MCF 10A (cell line): ENCODE measurements at places on chromosomes 13 and 19. TPM values are rescaled to one million over a fixed set of nuclear protein-coding genes. Genes with fewer than 3 reads are reported as not detected.
A peak's percentile ranks its signal among the peaks of the same experiment; 100 is the strongest.

GRCh38 chr19:11225172-11225571 lies 14.2 kb upstream of the ANGPTL8 start:
- no peak for DNase-seq

DNA sequence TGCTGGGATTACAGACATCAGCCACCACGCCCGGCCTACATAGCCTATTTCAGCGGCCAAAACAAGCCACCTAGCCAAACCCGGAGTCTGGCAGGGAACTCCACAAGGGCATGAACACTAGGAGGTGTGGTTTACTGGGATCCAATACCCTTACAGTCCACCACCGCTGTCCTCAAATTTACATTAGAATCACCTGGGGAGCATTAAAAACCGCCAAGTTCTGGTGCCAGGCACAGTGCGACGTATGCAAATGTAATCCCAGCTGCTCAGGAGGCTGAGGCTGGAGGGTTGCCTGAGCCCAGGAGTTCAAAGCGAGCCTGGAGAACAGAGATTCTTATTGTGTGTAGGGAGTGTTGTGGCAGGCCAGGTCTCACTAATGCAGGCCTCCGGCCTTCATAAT lies 4.2 kb upstream of the AP1M1 start:
- no peak for DNase-seq

DNA sequence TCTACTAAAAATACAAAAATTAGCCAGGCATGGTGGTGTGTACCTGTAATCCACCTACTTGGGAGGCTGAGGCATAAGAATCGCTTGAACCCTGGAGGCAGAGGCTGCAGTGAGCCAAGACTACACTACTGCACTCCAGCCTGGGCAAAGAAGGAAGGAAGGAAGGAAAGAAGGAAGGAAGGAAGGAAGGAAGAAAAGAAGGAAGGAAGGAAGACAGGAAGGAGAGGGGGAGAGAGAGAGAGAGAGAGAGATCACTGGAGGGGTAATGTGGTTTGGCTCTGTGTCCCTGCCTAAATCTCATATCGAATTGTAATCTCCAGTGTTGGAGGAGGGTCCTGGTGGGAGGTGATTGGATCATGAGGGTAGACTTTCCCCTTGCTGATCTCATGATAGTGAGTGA lies 165.5 kb downstream of the KCTD15 start:
- DNase-seq: no peak

DNA sequence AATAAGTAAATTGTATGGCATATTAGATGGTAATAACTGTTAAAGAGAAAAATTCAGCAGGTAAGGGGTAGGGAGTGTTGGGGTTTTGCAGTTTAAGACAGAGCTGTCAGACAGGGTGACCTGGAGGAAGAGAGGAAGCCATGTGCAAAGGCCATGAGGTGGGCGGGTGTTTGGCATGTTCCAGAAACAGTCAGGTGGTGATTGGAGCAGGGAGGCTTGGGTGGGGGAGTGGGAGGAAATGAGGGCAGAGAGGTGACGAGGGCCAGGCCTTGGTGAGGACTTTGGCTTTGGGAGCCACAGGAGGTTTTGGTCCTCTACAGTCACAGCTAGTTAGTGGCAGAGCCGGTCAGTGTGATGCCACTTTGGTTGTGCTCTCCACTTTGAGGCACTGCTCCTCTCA lies 20.1 kb downstream of the RYR1 start:
- no peak for DNase-seq

DNA sequence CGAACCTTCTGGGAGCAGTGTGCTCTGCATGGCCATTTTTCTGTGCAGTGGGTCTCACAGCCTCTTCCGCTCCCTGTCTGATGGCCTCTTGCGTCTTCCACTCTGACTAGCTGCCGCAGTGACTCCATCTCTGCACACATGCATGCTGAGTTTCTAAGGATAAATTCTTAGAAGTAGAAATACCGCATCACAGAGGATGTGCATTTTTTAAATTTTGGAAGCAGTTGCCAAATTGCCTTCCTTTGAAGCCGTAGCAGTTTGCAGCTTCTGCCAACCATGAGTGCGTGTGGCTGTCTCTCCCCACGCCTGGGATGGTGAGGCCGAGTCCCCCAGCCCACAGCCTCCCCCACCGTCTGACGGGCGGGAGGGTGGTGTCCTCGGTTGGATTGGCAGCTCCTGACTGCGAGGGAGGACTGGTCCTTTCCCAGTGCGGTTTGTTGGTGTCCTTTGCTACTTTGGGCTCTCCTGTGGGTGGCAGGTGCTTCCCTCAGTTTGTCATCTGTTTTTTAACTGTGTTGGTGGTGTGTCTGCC lies 9.8 kb downstream of the FZR1 start:
- no peak for DNase-seq

GRCh38 chr13:50842251-50842989 lies 1.1 kb downstream of the DLEU7 start:
- DNase-seq: no peak

RASGRP4 gene
- not detected in 2 replicates for total RNA-seq

GRCh38 chr13:66781241-66781640 lies 448.9 kb downstream of the PCDH9 start:
- no peak for DNase-seq

DNA sequence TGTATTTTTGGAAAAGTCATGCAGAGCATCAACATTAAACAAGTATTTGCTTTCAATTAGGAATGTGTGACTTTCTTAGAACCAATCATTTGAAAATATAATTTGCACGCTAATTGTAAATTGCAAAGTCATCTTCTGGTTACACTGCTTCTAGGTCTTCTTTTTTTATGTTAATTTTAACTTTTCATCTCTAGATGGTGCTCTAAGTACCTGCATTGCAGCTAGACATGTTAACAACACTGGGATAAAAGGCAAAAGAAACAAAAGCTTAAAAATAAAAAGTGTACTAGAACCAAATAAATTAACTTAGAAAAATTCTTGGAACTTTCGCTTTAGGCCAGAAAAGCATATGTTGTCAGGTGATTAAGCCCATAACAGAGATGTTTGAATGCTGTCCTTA lies 2758.2 kb downstream of the PCDH9 start:
- DNase-seq: peak; percentile 43

GRCh38 chr19:19823916-19824315 lies 2.4 kb upstream of the ZNF506 start:
- DNase-seq: no peak

DNA sequence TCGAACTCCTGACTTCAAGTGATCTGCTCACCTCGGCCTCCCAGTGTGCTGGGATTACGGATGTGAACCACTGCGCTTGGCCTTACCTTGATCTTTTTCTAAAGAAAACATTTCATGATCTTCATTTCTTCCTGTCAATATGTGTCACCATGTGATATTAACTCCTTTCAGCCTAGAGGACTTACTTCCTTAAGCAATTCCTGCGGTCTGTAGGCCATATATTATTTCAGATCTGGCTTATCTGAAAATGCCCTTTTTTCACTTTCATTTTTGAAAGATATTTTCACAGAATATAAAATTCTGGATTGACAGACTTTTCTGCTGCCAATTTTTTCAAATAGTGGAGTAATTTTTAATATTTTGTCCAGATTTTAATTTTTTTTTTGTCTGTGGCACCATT lies 2.0 kb upstream of the GPR32 start:
- DNase-seq: no peak

- peak; percentile 50 for DNase-seq
Observed at GRCh38 chr13:94192431-94192975, 287.0 kb downstream of the DCT start.

DNA sequence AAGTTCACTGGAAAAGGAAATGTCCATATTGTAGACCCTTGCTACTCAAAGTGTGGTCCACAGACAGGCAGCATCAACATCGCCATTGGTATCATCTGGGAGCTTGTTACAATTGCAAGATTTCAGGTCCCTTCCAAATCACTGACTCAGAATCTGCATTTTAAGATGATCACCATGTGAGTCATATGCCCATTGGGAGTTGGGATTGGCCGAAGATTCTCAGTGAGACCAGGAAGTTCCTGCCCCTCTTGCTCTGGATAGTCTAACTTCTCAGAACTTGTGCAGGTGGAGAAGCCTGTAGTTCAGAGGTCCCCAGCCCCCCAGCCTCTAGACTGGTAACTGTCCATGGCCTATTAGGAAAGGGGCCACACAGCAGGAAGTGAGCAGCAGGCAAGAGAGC lies 48.9 kb upstream of the URAD start:
- DNase-seq: peak; percentile 61

DNA sequence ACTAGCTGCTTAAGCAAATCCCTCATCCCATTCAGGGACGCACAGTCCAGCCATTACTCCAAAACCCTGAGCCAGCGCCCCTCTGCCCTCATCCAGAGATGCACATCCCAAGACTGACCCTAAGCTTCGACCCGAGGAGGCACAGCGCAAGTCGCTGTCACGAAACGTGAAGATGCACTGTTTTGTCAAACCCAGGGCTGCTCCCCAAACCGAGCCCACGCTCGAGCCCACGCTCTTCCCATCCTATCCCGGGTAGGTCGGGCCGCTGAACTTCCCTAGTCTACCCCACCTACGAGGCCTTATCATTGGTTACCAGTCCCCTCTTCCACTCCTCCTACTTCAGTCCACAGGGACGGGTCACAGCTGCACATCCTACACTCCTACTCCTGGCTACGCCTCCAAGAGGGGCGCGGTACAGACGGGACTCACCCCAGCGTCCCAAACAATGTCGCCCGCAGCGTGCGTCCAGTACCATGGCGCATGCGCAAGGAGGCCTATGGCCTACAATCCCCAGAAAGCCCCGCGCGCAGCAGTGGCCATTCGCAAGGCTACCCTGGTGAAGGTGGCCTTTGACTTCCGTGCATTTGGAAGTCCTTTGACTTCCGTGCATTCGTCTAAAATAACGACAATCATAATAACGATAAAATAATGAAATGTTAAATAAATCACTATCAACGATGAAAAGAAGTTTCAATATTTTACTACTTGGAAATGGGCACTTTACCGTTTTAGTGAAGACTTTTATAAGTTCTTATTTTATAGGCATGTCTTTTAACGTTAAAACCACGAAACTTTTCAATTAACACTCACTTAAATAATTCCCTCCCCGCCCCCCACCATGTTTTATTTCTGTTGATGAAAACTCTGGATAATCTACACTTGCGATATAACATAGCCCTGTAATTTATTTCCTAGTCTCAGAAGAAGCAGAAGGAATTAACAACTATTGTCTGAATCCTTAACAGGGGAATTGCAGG lies at the start of gene ZNF285:
Gene ZNF285, minus strand, starts transcription at position 470 of the 977 bp plus-strand sequence. CDS start 4,395 bp downstream, outside the sequence.
- DNase-seq: peak; percentile 94

CCL25 gene
- total RNA-seq: not detected in 2 replicates

KLK3 gene
- not detected in 2 replicates for total RNA-seq

C1QTNF9B gene
- total RNA-seq: not detected in 2 replicates

DNA sequence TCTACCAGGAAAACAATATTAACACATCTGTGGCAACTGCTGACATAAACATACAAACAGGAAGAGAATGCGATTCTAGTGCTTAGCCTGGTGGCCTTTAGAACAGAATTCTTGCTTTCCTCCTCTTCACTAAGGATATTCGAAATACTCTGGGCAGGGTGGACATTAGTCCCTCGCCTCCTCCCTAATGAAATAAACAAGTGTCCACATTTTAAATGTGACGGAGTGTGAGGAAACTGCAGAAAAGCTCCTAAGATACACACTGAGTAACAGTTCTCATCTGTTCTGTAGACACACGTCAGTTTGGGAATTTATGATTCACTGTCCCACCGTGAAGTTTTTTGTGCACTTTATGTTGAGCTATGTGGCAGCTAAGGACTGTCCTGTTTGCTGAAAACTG lies 639 bp downstream of the STARD13 start:
- no peak for DNase-seq

- no peak for DNase-seq
Observed at GRCh38 chr19:31096062-31096830, 253.0 kb downstream of the TSHZ3 start.
